ENCODE measurements at places on chromosomes 1 and 21. TPM values are rescaled to one million over a fixed set of nuclear protein-coding genes. Genes with fewer than 3 reads are reported as not detected.

CNIH3 gene
- total RNA-seq: 4.9 TPM

OR2T10 gene
- not detected for total RNA-seq

RHD gene
- not detected for total RNA-seq

RGS13 gene
- total RNA-seq: not detected

SPATA45 gene
- total RNA-seq: 0.53 TPM

FCER1G gene
- total RNA-seq: not detected

HSD3B1 gene
- not detected for total RNA-seq

CLDN8 gene
- not detected for total RNA-seq

KRTAP12-2 gene
- not detected for total RNA-seq

NME7 gene
- total RNA-seq: 17.4 TPM

CDCA8 gene
- total RNA-seq: 6.1 TPM

DMBX1 gene
- total RNA-seq: not detected

MMEL1 gene
- total RNA-seq: 0.75 TPM

SLC41A1 gene
- total RNA-seq: 17.8 TPM

S100A9 gene
- not detected for total RNA-seq
